ENCODE measurements at places on chromosomes 4 and X. TPM values are rescaled to one million over a fixed set of nuclear protein-coding genes. Genes with fewer than 3 reads are reported as not detected.

RHOXF2B gene
- not detected for total RNA-seq

RTL5 gene
- total RNA-seq: 10.7 TPM

APLN gene
- 6.1 TPM for total RNA-seq

C4orf50 gene
- total RNA-seq: not detected

RASGEF1B gene
- total RNA-seq: 7.5 TPM

KLB gene
- not detected for total RNA-seq

CCDC110 gene
- 3.5 TPM for total RNA-seq

NMU gene
- not detected for total RNA-seq

SSX7 gene
- not detected for total RNA-seq

Measured in posterior vena cava (tissue), 2 donors.